PC-3 (cell line): ENCODE measurements at places on chromosomes 1 and 21. TPM values are rescaled to one million over a fixed set of nuclear protein-coding genes. Genes with fewer than 3 reads are reported as not detected.

GRCh38 chr1:165954940-165955339 is 127.5 kb downstream of the UCK2 start:
- no peak for DNase-seq
- no peak overlapping the region for H3K27ac ChIP-seq
- H3K27me3 ChIP-seq = peaks cover 14% of the 10 kb centered on the region
- no peaks in the 10 kb centered on the region for H3K4me1 ChIP-seq

GRCh38 chr1:106879538-106879937 is 176.9 kb upstream of the PRMT6 start:
- H3K36me3 ChIP-seq = no peaks in the 10 kb centered on the region
- no peak overlapping the region for H3K27ac ChIP-seq
- DNase-seq = no peak
- H3K4me1 ChIP-seq = no peaks in the 10 kb centered on the region
- no peaks in the 10 kb centered on the region for H3K27me3 ChIP-seq
- no peak overlapping the region for H3K4me3 ChIP-seq

GRCh38 chr1:3178279-3178678 is 109.3 kb downstream of the PRDM16 start:
- H3K4me3 ChIP-seq = no peak overlapping the region
- peaks cover 45% of the 10 kb centered on the region for H3K27me3 ChIP-seq
- DNase-seq = no peak

DNA sequence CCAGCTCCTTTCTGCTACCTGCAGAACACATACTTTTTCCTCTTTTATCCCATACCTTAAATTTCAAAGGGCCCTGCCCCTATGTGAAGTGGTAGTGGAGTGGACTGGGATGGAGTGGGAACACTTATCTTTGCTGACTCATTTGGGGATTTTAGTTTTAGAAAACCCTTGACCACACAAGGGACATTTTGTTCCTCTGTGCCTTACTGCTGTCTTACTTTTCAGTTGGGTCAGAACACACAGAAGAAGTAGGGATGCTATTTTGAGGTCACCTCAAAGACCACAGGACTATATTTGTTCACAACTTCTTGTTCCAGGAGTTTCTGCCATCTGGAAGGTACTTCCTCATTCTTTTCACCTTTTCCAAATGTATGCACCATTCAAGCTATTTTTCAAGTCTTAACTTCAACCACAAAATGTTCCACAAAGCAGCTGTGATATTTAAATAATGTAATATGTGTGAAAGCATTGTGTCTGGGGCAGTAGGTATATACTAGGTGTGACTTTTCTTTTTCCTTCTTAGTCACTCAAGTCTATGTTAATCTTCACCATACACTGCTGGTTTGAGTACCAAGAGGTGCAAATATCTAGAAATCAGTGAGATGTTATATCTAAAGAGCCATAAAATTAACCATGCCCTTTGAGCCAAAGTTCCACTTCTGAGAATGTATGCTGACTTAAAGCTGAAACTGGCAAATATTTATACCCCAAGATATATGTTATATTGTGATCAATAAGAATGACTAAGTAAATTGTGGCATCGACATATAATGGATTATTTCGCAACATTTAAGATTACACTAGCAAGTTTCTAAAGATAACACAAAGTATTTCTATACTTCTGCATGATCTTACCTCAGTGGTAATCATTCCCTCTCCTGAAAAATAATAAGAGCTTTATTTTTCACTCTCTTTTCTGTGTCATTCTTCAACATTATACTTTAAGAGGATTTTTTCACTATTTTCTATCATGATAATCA is 308.5 kb downstream of the MRPL39 start:
- no peaks in the 10 kb centered on the region for H3K27me3 ChIP-seq
- no peak overlapping the region for H3K27ac ChIP-seq
- no peak for DNase-seq
- H3K4me3 ChIP-seq = no peak overlapping the region
- H3K4me1 ChIP-seq = no peaks in the 10 kb centered on the region

GRCh38 chr1:161190962-161191521 is 7.8 kb downstream of the ADAMTS4 start:
- no peak overlapping the region for H3K4me3 ChIP-seq
- no peak for DNase-seq
- H3K27me3 ChIP-seq = no peaks in the 10 kb centered on the region

- H3K36me3 ChIP-seq = no peaks in the 10 kb centered on the region
- H3K27ac ChIP-seq = no peak overlapping the region
- no peaks in the 10 kb centered on the region for H3K4me1 ChIP-seq
Measured at GRCh38 chr1:202685641-202686040, 24.6 kb downstream of the SYT2 start.

GRCh38 chr1:195946500-195946899 is 661.7 kb downstream of the KCNT2 start:
- H3K27me3 ChIP-seq = no peaks in the 10 kb centered on the region
- no peaks in the 10 kb centered on the region for H3K36me3 ChIP-seq
- no peak for DNase-seq
- no peak overlapping the region for H3K27ac ChIP-seq

SLC5A9 gene
- not detected in 2 replicates for total RNA-seq

C1orf52 gene
- total RNA-seq = 59.9 and 61.0 TPM in 2 replicates

RAVER2 gene
- 11.4 and 12.2 TPM in 2 replicates for total RNA-seq

FAM167B gene
- 1.3 and 1.6 TPM in 2 replicates for total RNA-seq

OR14A16 gene
- not detected in 2 replicates for total RNA-seq
